Panc1 (cell line): ENCODE measurements at places on chromosomes 4 and X. TPM values are rescaled to one million over a fixed set of nuclear protein-coding genes. Genes with fewer than 3 reads are reported as not detected.

Gene MAGIX
- total RNA-seq, result 3.8 TPM

GRCh38 chr4:1001561-1002130 is 8.4 kb upstream of the SLC26A1 start:
- no peaks in the 10 kb centered on the region for H3K36me3 ChIP-seq
- no peak for DNase-seq
- H3K27ac ChIP-seq, result no peak overlapping the region
- H3K4me1 ChIP-seq, result no peaks in the 10 kb centered on the region; the same call in 1 of the 2 replicates
- no peaks in the 10 kb centered on the region for H3K27me3 ChIP-seq
- H3K4me3 ChIP-seq, result no peak overlapping the region

GRCh38 chr4:79413886-79414285 is 5.9 kb upstream of the GK2 start:
- H3K27ac ChIP-seq, result no peak overlapping the region
- no peaks in the 10 kb centered on the region for H3K27me3 ChIP-seq
- H3K4me3 ChIP-seq, result no peak overlapping the region
- H3K4me1 ChIP-seq, result no peaks in the 10 kb centered on the region
- no peak for DNase-seq

GRCh38 chr4:87053802-87054767 is 119.3 kb downstream of the AFF1 start:
- H3K4me3 ChIP-seq, result no peak overlapping the region
- no peaks in the 10 kb centered on the region for H3K27me3 ChIP-seq
- no peaks in the 10 kb centered on the region; the same call in 1 of the 2 replicates for H3K4me1 ChIP-seq
- H3K36me3 ChIP-seq, result no peaks in the 10 kb centered on the region; the same call in 1 of the 2 replicates
- DNase-seq, result no peak
- no peak overlapping the region for H3K27ac ChIP-seq

Gene ELF4
- 48.0 TPM for total RNA-seq

Gene CYBB
- 0.23 TPM for total RNA-seq

Gene FAM53A
- 7.0 TPM for total RNA-seq

DNA sequence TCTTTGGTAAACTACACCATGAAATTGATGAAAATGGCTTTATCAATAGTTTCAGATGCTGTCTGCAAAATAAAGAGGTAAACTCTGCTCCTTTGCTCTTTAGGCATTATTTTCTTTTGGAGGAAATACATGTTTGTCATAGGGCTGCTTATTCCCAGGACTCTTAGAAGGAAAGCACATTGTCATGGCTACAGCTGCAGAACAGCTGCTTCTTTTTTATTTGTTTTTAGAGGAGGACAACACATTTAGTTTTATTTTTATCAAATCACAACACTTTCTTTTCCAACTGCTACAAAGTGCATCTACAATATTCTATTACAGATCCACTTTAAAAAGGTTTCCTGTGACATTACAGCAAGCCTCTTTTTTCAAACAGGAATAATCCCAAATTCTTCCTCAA is 12.7 kb upstream of the HPF1 start:
- no peaks in the 10 kb centered on the region for H3K27me3 ChIP-seq
- H3K27ac ChIP-seq, result no peak overlapping the region
- no peaks in the 10 kb centered on the region for H3K4me1 ChIP-seq
- DNase-seq, result no peak
- H3K36me3 ChIP-seq, result no peaks in the 10 kb centered on the region

DNA sequence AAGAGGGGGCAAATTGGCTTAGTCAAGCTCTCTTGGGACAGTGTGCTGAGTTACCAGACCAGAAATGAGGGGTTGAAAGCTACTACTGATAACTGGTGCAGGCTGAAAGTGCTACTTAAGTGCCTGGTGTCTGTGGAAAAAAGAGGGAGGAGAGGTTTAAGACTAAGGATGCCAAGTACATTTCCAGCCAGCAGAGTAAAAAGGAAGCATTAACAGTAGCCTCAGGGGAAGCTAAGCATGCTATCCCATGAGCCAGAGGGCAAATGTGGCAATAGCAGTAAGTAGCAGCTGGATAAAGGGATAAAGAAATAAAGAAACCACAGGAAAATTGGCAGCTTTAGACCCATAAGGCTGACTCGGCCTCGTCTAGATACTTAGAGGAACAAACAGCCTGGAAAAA is 196.3 kb upstream of the MAB21L2 start:
- no peak overlapping the region for H3K27ac ChIP-seq
- H3K27me3 ChIP-seq, result no peaks in the 10 kb centered on the region
- no peaks in the 10 kb centered on the region for H3K36me3 ChIP-seq
- no peaks in the 10 kb centered on the region for H3K4me1 ChIP-seq
- H3K4me3 ChIP-seq, result no peak overlapping the region
